Glomerular endothelial cell (primary cell): ENCODE measurements at places on chromosomes 5 and 9. TPM values are rescaled to one million over a fixed set of nuclear protein-coding genes. Genes with fewer than 3 reads are reported as not detected.

RASGRF2 gene
- 13.0 and 15.8 TPM in 2 replicates for total RNA-seq

ANAPC2 gene
- total RNA-seq = 22.9 and 34.2 TPM in 2 replicates

PCDHB12 gene
- 0.19 and 0.58 TPM in 2 replicates for total RNA-seq

IFNA14 gene
- not detected in 2 replicates for total RNA-seq

ICE1 gene
- 24.6 and 29.6 TPM in 2 replicates for total RNA-seq

GAPT gene
- not detected in 2 replicates for total RNA-seq

TYRP1 gene
- not detected in 2 replicates for total RNA-seq

BAAT gene
- not detected in 2 replicates for total RNA-seq

ZNF462 gene
- 10.4 and 13.7 TPM in 2 replicates for total RNA-seq

MLANA gene
- not detected in 2 replicates for total RNA-seq

OLFML2A gene
- total RNA-seq = 4.0 and 5.7 TPM in 2 replicates

GRIA1 gene
- total RNA-seq = not detected in 2 replicates

INSYN2B gene
- total RNA-seq = 3.0 and 8.0 TPM in 2 replicates

ZDHHC11B gene
- total RNA-seq = not detected in 2 replicates

PCDHGB6 gene
- 1.8 and 6.2 TPM in 2 replicates for total RNA-seq

UNC5A gene
- total RNA-seq = 18.5 and 24.0 TPM in 2 replicates

ELOVL7 gene
- 0.73 TPM in 1 of 2 replicates, not detected in the other for total RNA-seq

SLC46A2 gene
- not detected in 2 replicates for total RNA-seq

PCDHGB1 gene
- total RNA-seq = 0.82 and 2.3 TPM in 2 replicates

PCDHGA1 gene
- 0.39 and 1.2 TPM in 2 replicates for total RNA-seq

IL5 gene
- not detected in 2 replicates for total RNA-seq

TRIM7 gene
- total RNA-seq = 2.8 and 5.3 TPM in 2 replicates

IFNW1 gene
- total RNA-seq = not detected in 2 replicates

ITGA1 gene
- total RNA-seq = 51.2 and 61.0 TPM in 2 replicates

GTF3C5 gene
- total RNA-seq = 60.6 and 72.7 TPM in 2 replicates

MZB1 gene
- total RNA-seq = 0.29 and 0.68 TPM in 2 replicates

CCDC183 gene
- total RNA-seq = 0.41 and 0.48 TPM in 2 replicates

ZDHHC11 gene
- total RNA-seq = 0.24 and 0.70 TPM in 2 replicates

PPP3R2 gene
- not detected in 2 replicates for total RNA-seq

GMCL2 gene
- not detected in 2 replicates for total RNA-seq

NSUN2 gene
- 43.5 and 57.5 TPM in 2 replicates for total RNA-seq

PCDHB13 gene
- 1.8 and 3.0 TPM in 2 replicates for total RNA-seq

RGS14 gene
- total RNA-seq = 9.8 and 12.8 TPM in 2 replicates

GPR150 gene
- 0.10 and 0.82 TPM in 2 replicates for total RNA-seq

FCN2 gene
- not detected in 2 replicates for total RNA-seq

RHOBTB3 gene
- 43.9 and 47.1 TPM in 2 replicates for total RNA-seq

RMI1 gene
- 4.8 and 8.0 TPM in 2 replicates for total RNA-seq

OBP2B gene
- total RNA-seq = not detected in 2 replicates

SLC6A3 gene
- not detected in 2 replicates for total RNA-seq

CCL28 gene
- 0.53 and 0.87 TPM in 2 replicates for total RNA-seq

LHX3 gene
- total RNA-seq = not detected in 2 replicates

THBS4 gene
- total RNA-seq = 0.18 and 1.4 TPM in 2 replicates

CNOT8 gene
- 70.3 and 79.4 TPM in 2 replicates for total RNA-seq
